Naive B cell (primary cell): ENCODE measurements at places on chromosomes 12 and 14.

DNA sequence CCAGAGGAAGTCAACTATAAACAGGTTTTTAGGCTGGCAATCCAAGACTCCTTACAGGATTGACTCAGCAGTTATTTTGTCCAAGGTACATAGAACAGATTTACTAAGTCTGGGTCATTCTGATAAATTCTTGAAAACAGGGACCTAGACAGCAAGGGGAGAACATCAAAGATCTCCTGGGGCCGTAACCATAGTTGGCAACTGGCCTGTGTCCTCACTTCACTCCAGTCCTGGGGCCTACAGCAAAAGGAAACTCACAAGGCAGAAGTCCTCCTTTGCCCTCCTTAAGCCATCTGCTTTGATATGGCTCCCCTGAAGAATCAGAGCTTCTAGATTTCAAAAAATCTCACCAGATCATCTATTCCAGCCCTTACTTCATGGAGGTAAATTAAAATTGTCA lies 207.2 kb upstream of the IGF1 start:
- no peaks in the 10 kb centered on the region for H3K36me3 ChIP-seq
- no peaks in the 10 kb centered on the region for H3K4me1 ChIP-seq
- H3K27me3 ChIP-seq: peaks cover 26% of the 10 kb centered on the region
- no peak overlapping the region for H3K4me3 ChIP-seq
- H3K27ac ChIP-seq: no peak overlapping the region
- DNase-seq: no peak

GRCh38 chr14:87623616-87624015 lies 369.4 kb downstream of the GALC start:
- no peak for DNase-seq
- H3K4me3 ChIP-seq: no peak overlapping the region
- H3K4me1 ChIP-seq: no peaks in the 10 kb centered on the region
- H3K36me3 ChIP-seq: peaks cover 7% of the 10 kb centered on the region
- no peak overlapping the region for H3K27ac ChIP-seq
- no peaks in the 10 kb centered on the region for H3K27me3 ChIP-seq

- H3K27me3 ChIP-seq: no peaks in the 10 kb centered on the region
- no peak overlapping the region for H3K4me3 ChIP-seq
- H3K36me3 ChIP-seq: no peaks in the 10 kb centered on the region
- H3K27ac ChIP-seq: no peak overlapping the region
These were observed 647 bp downstream of the OR6C70 start for GRCh38 chr12:55469291-55469690.

DNA sequence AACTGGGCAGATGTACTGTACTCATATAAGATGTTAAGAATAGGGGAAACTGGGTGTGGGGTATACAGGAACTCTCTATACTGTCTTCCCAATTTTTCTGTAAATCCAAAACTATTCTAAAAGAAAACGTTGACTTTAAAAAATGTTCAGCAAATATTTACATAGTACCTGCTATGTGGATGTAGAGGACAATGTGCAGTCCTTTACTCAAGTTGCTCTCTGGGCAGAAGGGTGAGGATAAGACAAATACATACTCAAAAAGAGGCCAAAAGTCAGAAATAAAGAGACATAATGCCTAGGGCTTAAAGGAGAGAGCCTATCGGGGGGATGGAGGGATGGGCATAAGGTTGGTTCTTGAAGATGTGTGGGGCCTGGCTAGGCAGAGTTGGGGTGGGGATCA lies 44.7 kb downstream of the PPP1R36 start:
- H3K27ac ChIP-seq: no peak overlapping the region
- no peak overlapping the region for H3K4me3 ChIP-seq
- no peak for DNase-seq

DNA sequence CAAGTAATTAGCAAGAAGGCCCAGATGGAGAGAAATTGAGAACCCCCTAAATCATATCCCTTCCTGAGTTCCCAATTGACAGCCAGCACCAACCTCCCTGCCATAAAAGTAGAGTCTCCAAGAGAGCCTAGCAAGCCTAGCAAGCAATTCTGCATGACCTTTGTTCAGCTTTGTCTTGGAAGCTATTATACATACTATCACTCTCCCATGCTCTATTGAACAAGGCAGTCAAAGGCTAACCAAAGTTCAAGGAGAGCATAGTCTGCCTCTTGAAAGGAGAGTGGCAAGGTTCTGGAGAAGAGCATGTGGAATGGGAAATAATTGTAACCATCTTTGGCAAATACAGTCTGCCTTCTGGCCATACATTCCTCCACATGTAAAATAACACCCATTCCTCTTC lies 7.8 kb downstream of the ACOT4 start:
- H3K27me3 ChIP-seq: no peaks in the 10 kb centered on the region
- H3K27ac ChIP-seq: peak overlapping the region; percentile 37
- H3K4me1 ChIP-seq: no peaks in the 10 kb centered on the region
- no peak overlapping the region for H3K4me3 ChIP-seq

- H3K4me1 ChIP-seq: no peaks in the 10 kb centered on the region
- no peak for DNase-seq
- no peaks in the 10 kb centered on the region for H3K36me3 ChIP-seq
- H3K4me3 ChIP-seq: no peak overlapping the region
- H3K27ac ChIP-seq: no peak overlapping the region
- H3K27me3 ChIP-seq: peaks cover 11% of the 10 kb centered on the region
These were observed 476.9 kb downstream of the LRIG3 start for GRCh38 chr12:58443273-58443980.

DNA sequence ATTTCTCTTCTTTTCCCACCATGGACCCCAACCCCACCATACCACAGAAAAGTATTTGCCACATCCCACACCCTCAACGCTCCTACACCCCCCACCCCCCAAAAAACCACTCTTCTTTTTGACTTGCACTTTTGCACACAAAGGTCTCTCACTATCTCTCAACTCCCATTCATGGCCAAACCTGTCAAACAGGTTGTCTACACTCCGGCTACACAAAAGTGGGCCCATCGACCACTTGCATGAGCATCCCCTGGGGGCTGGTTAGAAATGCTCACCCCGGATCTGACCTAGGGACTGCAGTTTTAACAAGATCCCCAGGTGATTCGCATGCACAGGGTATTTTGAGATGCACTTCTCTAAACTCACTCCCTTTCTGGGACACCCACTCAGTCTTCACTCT lies 248.2 kb downstream of the DPF3 start:
- no peak overlapping the region for H3K4me3 ChIP-seq
- no peak for DNase-seq
- H3K36me3 ChIP-seq: peaks cover under 1% of the 10 kb centered on the region

DNA sequence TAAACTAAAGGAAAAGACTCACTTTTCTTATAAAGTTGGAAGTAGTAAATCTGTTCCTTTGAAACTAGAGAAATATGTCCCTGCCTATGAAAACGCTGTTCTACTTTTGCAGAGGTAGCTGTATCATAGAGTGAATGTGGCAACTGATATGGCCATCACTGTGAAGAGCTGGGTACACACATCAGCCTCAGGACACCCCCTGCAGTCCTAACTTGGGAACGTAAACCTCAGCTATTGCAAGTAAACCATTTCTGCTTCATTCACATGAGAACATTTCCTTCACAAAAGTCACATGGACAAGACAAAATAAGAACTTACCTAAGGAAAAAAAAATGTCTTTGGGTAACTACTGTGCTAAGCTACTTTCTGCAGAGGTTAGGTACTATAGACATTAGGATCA lies 233.3 kb upstream of the PPFIA2 start:
- DNase-seq: no peak
- H3K27me3 ChIP-seq: no peaks in the 10 kb centered on the region
- H3K27ac ChIP-seq: no peak overlapping the region
- H3K4me1 ChIP-seq: no peaks in the 10 kb centered on the region

- DNase-seq: no peak
- no peaks in the 10 kb centered on the region for H3K36me3 ChIP-seq
- no peaks in the 10 kb centered on the region for H3K27me3 ChIP-seq
- peaks cover 59% of the 10 kb centered on the region for H3K4me1 ChIP-seq
These were observed 12.0 kb downstream of the OSBPL8 start for GRCh38 chr12:76547526-76547925.

GRCh38 chr14:90717916-90718315 lies 98.3 kb downstream of the TTC7B start:
- no peak for DNase-seq
- H3K4me1 ChIP-seq: no peaks in the 10 kb centered on the region
- no peak overlapping the region for H3K27ac ChIP-seq
- no peak overlapping the region for H3K4me3 ChIP-seq
- no peaks in the 10 kb centered on the region for H3K36me3 ChIP-seq
